T-helper 2 cell (primary cell): ENCODE measurements at places on chromosomes 12 and 14.

- no peak for DNase-seq
Measured at GRCh38 chr12:88145567-88146505, 3.7 kb downstream of the TMTC3 start.

DNA sequence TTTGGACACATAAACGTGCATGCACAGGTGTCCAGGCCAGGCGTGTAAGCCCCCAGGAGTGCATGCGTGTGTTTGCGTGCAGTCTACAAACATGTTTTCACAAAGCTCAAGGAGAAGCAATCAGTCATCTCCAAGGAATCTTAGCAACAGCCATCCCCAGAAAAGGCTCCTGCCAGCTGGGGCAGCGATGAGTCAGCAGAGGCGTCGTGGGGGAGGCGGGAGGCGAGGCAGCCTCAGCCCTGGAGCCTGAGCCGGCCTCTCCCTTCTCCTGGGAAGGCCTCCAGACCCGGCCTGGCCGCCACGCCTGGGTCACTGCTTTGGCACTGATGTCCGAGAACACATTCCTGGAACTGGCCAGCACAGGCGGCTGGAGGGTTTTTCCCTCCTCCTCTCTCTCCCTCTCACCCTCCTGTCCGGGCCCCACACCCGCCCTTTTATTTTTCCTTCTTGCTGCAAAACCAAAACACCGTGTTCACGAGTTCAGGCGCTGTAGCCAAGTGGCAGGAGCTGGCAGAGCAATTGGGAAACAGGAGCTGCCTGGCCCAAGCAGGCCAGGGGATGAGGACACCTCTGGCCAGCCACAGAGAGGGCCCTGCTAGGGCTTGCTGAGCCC lies 92.7 kb downstream of the LRRC74A start:
- no peak for DNase-seq

DNA sequence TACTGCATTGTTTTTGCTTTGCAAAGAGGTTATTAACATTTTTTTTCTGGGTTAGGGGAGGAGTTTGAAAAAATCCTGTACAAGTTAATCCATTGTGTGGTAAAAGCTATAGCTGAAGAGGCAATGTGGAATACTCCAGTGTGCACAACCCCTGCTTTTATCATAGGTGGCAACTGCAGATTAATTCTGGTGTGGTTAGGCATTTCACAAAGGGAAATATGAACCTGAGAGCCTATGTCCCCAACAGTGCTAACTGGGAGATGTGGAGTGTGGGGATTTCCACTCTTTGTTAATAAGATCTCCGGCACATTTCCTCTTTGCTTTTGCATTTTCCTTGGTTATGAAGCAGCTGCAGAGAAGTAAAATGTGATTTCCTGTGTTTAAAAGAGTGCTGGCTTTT lies 33.6 kb downstream of the PRORP start:
- DNase-seq, result peak; percentile 32

- DNase-seq, result no peak
Measured at GRCh38 chr14:91732439-91732838, 553 bp upstream of the CATSPERB start.

DNA sequence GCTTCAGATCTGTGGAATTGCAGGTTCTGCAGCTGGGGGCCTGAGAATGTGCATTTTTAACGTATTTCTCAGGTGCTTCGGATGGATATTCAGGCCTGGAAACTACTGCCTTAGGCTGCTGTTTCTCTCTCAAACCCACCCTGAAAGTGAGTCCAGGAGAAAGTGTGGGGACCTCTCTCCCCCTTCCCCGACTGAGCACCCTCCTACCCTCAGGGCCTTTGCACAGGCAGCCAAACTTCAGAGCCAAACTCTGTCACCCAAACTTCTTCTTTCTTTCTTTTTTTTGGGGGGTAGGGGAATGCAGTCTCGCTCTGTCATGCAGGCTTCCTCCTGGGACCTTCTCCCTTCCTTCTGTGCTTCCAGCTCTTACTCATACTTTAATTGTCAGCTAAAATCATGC lies 82.4 kb upstream of the FBXO21 start:
- no peak for DNase-seq

GRCh38 chr14:82854131-82854530 lies 1320.5 kb upstream of the SEL1L start:
- DNase-seq, result no peak

- DNase-seq, result no peak
Measured at GRCh38 chr12:111927346-111927745, 85.3 kb downstream of the MAPKAPK5 start.

- DNase-seq, result no peak
Measured at GRCh38 chr14:90722590-90722989, 93.6 kb downstream of the TTC7B start.

DNA sequence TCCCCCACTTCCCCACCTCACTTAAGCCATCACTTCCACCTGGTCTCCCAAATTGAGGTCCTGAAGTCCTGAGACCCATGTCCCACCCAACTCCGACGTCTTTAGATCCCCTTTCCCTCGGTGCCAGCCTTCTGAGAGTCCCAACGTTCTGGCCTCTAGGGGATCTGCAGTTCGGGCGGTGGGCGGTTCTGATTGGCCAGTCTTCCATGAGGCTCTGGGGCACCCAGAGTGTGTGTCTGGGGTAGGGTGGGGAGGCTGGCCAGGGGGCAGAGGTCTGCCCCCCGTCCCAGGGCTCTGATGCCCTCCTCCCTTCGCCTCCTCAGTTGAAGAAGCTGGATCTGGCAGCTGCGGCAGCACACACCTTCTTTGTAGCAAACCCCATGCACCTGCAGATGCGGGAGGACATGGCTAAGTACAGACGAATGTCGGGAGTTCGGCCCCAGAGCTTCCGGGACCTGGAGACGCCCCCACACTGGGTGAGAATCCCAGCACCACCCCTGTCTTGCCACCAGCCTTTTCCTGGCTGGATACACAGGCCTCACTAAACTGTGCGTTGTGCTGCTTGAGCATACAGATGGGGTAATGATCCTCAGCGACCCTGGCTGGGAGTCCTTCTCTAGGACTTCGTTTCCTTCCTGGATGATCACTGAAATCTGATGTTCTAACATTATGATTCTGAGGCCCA lies 1.5 kb downstream of the P3H3 start:
- no peak for DNase-seq

DNA sequence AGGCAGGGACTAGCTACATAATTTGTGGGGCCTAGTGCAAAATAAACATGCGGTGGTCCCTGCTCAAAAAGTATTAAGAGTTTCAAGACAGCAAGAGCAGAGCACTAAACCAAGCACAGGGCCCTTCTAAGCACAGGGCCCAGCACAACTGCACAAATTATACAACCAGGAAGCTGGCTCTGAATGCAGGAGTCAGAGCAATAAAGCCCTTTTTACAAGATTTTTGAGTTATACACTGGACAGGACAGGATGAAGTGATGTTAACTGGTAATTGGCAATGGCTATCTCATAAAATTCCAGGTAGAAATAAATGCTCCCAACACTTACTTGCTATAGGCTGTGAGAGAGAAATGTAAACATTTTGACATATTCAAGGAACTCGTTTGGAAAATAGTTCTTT lies 86.2 kb upstream of the GPHB5 start:
- no peak for DNase-seq

GRCh38 chr12:124548854-124549378 lies 18.5 kb downstream of the NCOR2 start:
- no peak for DNase-seq

DNA sequence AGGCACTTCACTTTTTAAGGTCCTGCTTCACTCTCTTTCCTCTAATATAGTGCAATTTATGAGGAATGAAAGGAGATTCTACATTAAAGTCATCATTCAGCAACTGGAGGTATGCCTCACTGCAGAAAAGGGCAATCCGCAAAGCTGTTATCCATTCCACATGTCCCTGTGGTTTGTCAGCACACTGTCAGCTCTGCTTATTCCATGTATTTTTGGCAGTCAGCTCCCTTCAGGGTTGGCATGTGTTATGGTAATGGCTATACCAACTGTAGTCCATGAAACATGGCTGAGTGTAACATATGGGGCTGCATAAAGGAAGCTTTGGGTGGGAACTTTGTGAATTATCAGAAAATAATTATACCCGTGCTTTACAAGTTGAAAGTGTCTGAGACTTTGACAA lies 154.1 kb downstream of the GALC start:
- no peak for DNase-seq

DNA sequence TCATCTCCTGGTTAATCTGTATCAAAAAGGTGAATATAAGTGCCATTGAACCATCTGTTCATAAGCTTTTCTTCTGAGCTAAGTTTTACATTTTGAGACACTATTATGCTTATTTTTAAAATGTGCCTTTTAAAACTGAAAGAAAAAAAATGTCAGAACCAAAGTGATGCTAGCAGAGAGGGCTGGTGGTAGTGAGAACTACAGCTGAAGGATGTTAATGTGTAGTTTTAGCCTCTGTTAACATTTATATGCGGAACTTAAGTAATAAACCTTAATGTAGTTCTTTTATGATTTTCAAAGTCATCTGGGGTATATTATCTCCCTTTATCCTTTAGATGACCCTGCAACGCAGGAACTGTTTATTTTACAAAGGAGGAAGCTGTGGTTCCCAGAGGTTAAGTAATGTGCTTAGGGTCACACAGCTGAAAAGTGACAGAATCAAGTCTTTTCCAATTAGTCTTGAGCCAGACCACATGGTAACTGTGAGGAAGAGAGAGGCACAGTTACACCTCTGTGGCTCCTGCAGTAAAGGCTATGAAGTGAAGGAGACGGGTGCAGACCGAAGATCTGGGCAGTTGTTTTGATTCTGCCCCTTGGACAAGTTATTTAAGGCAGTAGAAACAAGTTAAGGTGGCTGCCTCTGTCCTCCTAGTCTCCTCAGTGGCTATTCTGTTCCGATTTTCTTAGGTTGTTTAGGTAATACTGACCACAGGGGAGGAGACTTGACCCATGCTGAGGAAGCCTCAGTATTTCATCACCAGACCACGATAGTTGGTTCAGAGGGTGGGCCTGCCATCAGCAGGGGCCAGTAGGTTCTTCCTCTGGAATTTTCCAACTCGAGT lies 23.9 kb downstream of the GNG2 start:
- DNase-seq, result peak; percentile 16

GRCh38 chr12:75974323-75975187 lies 57.0 kb downstream of the PHLDA1 start:
- no peak for DNase-seq

- DNase-seq, result no peak
Measured at GRCh38 chr12:76006028-76006925, 25.3 kb downstream of the PHLDA1 start.

- DNase-seq, result no peak
Measured at GRCh38 chr12:117844114-117844830, 124.5 kb downstream of the KSR2 start.

- no peak for DNase-seq
Measured at GRCh38 chr14:92103363-92103989, 2.9 kb downstream of the ATXN3 start.

DNA sequence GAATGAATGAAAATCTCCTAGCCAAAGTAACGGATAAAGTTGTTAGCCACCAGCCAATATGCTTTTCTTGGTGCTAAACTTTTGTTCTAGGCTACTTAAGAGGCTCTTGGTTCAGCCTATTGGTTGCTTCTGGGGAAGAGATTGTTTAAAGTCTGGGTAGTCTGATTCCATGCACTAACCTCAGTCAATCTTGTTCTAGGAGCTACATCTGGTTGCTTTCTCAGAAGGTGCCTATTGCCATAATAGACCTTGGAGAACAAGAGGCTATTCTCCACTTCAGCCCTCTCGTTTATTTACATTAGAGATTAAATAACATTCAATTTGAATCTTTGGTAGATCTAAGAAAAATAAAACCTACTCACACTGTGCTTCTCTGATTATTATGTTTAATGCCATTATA lies 40.8 kb upstream of the OTOGL start:
- no peak for DNase-seq

DNA sequence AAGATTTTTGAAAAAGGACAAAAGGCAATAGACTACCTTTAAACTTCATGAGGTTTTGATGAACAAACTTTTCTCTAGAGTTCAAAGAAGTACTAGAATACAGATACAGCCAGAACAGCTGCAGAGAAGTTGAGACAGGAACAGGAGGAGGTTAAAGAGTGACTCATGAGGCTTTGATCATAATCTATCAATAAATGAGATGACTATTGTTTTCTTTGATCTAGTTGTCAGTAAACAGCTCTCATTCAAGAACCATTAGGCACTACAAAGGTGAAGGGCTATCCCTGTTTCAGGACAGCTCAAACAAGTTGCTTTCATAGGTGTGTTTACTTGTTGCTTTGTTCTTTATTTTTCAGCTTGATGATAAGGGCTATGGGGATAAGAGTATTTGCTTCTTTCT lies 2.4 kb downstream of the WASHC3 start:
- peak; percentile 2 for DNase-seq

GRCh38 chr12:47268501-47269454 lies 189.0 kb upstream of the AMIGO2 start:
- DNase-seq, result no peak

DNA sequence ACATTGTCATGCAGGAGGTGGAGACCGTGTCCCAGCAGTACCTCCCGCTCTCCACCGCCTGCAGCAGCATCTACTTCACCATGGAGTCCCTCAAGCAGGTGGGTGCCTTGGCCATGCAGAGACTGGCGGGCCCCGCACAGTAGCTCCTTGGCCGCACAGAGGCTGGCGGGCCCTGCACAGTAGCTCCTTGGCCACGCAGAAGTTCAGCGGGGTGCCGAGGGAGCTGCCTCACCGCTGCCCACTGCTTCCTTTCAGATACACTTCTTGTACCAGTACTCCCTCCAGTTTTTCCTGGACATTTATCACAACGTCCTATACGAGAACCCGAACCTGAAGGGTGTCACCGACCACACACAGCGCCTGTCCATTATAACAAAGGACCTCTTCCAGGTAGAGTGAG lies 47.7 kb downstream of the HSP90AA1 start:
- no peak for DNase-seq

- DNase-seq, result no peak
Measured at GRCh38 chr12:31877884-31878283, 81.3 kb upstream of the RESF1 start.

GRCh38 chr14:35409595-35409994 lies 5.0 kb upstream of the NFKBIA start:
- DNase-seq, result no peak

DNA sequence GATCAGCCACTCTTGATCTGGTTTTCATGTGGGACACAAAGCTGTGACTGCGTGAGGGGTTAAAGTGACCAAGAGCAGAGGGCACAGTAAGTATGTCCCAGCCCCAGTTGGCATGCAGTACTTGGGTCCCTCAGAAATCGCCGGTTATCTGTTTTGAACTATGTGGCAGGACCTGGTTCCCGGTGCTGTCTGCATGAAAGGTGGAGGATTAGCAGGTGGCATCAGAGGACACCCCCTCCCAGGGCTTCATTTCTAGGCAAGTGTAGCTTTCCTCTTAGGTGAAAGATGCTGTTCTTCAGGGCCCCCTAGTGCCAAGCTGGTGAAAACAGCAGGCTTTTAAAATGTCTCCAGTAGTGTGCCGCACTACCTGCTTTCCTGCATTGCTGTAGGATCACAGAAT lies 57.1 kb downstream of the ATG14 start:
- no peak for DNase-seq

GRCh38 chr14:86333493-86333892 lies 803.5 kb downstream of the FLRT2 start:
- DNase-seq, result no peak
